ENCODE measurements at places on chromosomes 5 and 9. TPM values are rescaled to one million over a fixed set of nuclear protein-coding genes. Genes with fewer than 3 reads are reported as not detected.

The RELL2 gene
- total RNA-seq: 18.6 TPM

The DIRAS2 gene
- total RNA-seq: 0.11 TPM

The IQGAP2 gene
- total RNA-seq: 66.0 TPM

The BTNL8 gene
- total RNA-seq: 0.48 TPM

The NR5A1 gene
- 0.42 TPM for total RNA-seq

The ARID3C gene
- total RNA-seq: not detected

The PCDHGB3 gene
- 1.3 TPM for total RNA-seq

The UNC5A gene
- 4.0 TPM for total RNA-seq

The PDE6A gene
- total RNA-seq: not detected

The ENC1 gene
- 13.2 TPM for total RNA-seq

The PCDHGA5 gene
- 1.3 TPM for total RNA-seq

The DDX4 gene
- not detected for total RNA-seq

The TRIM23 gene
- total RNA-seq: 11.7 TPM

The FREM1 gene
- total RNA-seq: 2.6 TPM

The CTNND2 gene
- 13.8 TPM for total RNA-seq

The SPRY4 gene
- 113 TPM for total RNA-seq

The ZNF658 gene
- total RNA-seq: 5.4 TPM

The NOXA1 gene
- total RNA-seq: 0.55 TPM

The C1QTNF3 gene
- total RNA-seq: 1.0 TPM

The DMGDH gene
- total RNA-seq: 1.1 TPM

All from H1 (cell line).